ENCODE measurements at places on chromosomes 5 and 9.

- peak; percentile 73 for ATAC-seq
Measured at GRCh38 chr5:52999344-52999949, 10.3 kb downstream of the ITGA2 start.

DNA sequence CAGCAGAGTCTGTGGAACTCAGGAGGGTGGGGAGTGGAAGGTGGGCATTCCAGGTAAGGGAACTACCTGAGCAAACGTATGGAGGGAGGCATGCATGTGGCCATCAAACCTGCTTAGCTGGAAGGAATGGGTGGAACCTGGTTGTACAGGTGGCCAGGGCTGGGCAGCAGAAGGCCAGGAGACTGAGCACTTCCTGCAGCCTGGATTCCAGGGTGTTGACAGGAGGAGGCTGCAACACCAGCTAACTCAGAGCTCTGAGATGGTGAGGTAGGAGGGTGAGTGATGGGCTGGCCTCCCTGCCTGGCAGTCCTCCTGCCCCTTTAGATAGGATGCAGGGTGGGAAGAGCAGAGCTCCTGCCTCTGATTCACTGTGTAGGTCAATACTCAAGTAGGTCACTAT, 92.5 kb upstream of the CPEB4 start:
- no peak for ATAC-seq

GRCh38 chr5:124021776-124022175, 509.8 kb downstream of the CSNK1G3 start:
- no peak for ATAC-seq

GRCh38 chr5:167147879-167148278, 1143.6 kb upstream of the WWC1 start:
- no peak for ATAC-seq

GRCh38 chr5:176636426-176636825, 6.0 kb downstream of the EIF4E1B start:
- ATAC-seq = no peak

- peak; percentile 50 for ATAC-seq
Measured at GRCh38 chr9:85425153-85425611, 316.6 kb downstream of the AGTPBP1 start.

DNA sequence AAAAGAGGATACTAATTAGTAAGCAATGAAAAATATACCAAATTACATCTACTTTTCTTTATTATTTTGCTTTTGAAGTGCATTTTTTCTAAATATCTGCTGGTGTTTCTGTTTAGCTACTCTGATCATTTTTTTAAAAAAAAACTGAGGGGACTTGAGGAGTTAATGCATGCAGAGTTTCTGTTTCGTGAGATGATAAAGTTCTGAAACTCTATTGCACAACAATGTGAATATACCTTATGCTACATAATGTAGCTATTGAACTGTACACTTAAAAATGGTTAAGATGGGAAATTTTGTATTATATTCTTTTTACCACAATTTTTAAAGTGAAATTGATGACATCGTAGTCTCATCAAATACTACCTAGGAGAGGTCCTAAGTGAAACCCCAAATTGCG, 288.3 kb upstream of the NR4A3 start:
- ATAC-seq = no peak

DNA sequence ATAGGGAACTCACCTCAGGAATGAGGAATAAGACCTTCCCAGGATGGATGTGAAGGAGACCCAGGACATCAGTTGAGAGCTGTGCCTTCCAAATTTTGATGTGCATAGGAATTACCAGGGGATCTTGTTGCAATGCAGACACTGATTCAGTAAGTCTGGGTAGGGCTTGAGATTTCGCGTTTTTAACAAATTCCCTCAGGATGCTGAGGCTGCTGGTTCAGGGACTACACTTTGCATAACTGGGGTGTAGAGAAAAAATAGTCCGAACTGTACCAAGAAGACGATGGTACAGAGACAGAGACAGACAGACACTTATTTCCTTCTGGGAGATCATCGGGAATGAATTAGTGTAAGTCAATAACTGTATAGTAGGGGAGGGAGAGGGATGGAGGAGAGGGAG, 82.3 kb upstream of the FREM1 start:
- peak; percentile 19 for ATAC-seq
